Posterior cingulate gyrus (tissue), 11 donors: ENCODE measurements at places on chromosomes 2 and 18.

DNA sequence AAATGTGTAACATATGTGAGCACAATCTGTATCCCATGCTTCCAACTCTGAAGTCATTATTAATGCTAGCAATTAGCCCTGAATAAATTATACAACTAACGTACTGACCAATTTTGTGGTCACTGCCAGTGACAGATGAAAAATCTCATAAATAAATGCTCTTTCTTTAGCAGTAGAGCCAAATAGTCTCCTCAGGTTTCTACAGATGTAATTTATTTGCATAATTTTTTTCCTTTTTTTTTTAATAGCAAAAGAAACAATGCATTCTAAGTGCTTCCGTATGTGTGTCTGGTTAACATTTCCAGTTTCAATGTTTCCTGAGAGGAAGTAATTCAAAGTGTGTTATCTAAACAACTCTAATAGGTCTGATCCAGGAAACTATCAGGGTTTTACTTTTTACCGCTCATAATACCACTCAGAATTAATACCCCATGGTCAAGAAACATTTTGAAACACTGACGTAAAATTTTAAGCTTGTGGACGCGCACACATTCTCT lies 108.4 kb downstream of the MEP1B start:
- DNase-seq: no peak

DNA sequence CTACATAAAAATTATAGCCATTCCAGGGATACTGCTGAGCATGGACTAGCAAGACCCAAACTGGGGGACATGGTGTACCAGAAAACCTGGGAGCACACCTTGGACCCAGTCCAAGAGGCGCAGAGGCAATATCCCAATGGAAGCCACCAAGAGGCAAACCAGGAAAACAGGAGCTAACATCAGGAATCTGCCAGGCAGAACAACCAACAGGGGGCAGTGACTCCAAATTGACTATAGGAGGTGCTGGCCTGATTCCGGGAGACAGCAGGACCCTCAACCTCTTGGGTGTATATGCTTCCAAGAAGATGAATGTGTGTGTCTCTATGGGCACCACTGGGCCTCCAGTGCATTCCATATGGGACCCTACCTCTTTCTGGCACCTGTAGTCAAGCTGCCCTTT lies 172.7 kb upstream of the ARL4C start:
- DNase-seq: no peak

DNA sequence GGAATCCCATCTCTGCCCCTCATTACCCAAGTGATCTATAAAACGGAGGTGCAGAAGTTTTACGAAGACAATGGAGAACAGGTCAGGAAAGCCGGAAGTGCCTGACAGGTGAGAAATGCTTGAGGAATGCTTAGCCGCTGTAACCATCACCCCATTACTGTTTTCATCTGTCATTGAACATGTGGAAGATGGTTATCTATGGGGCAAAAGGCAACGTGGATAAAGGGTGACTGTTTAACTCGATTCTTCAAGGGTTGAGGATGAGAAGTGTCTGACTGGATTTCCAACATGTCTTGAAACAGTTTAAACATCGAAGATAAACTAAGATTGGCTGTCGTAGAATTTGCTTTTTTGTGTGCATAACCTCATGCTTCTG lies 17.3 kb downstream of the HK2 start:
- no peak for DNase-seq

GRCh38 chr2:107308835-107309234 lies 422.9 kb upstream of the ST6GAL2 start:
- DNase-seq: no peak
